ENCODE measurements at places on chromosomes 1 and 21.

DNA sequence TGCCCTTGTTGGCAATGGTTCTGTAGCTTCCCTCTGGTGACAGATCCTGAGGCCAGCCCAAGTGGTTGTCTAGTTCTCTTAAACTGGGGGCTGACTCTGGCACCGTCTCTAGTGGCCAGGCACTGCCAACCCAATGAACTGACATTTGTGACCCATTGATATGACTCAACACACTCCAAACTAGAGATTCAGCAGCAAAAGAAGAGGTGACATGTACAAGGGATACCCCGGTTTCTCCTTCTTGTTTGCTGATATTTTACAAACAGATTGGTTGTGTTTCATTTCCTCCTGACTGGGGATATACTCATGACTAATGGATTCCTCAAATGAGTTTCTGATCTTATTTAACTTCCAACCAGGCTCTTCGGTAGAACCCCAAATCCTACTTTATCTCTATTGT lies 65.9 kb upstream of the DNAJC6 start:
- H3K4me3 ChIP-seq = no peak overlapping the region
- no peaks in the 10 kb centered on the region for H3K4me1 ChIP-seq
- no peaks in the 10 kb centered on the region for H3K36me3 ChIP-seq
- no peaks in the 10 kb centered on the region for H3K27me3 ChIP-seq

DNA sequence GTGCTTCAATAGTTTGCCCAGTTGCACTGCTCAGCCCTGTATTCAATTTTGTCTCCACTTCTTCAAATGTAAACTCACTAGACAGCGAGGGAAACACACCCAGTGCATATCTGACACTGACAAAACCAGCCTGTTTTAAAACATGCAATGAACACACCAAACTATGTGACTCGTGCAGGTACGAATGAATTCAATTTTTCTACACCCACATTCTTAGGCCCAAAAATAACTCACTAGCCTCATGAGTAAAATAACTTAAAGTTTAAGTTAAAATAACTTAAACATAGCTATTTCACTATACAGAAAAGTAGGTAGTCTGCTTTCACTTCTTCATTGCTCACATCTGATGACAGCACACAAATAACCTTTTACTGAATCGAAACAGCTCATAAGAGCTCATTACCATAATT lies 21.1 kb downstream of the TTC13 start:
- H3K27me3 ChIP-seq = no peaks in the 10 kb centered on the region
- no peaks in the 10 kb centered on the region for H3K4me1 ChIP-seq
- peaks cover 20% of the 10 kb centered on the region for H3K36me3 ChIP-seq

DNA sequence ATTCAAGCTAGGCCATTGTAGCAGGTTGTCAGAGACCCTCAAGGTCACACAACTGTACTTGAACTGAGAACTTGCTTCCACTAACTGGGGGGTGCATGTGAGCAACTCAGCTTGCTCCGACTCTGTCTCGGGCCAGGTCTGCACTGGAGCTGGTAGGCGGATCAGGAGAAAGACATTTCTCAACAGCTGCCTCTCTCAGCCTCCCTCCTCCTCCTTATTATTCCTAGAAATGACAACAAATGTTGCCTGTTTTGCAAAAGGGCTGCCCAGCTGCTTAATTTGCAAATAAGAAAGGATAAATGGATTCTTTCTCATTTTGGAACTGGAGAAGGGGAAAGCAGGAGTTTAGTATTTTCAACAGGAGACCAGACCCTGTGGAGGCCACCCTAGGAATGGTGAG lies 140.5 kb downstream of the RHOU start:
- H3K36me3 ChIP-seq = no peaks in the 10 kb centered on the region
- no peaks in the 10 kb centered on the region for H3K4me1 ChIP-seq
- no peak overlapping the region for H3K4me3 ChIP-seq
- DNase-seq = no peak
- H3K27ac ChIP-seq = no peak overlapping the region

GRCh38 chr1:165816826-165817497 lies 10.5 kb upstream of the UCK2 start:
- H3K36me3 ChIP-seq = no peaks in the 10 kb centered on the region
- H3K4me1 ChIP-seq = no peaks in the 10 kb centered on the region
- DNase-seq = no peak
- H3K27ac ChIP-seq = no peak overlapping the region
- no peaks in the 10 kb centered on the region for H3K27me3 ChIP-seq
- H3K4me3 ChIP-seq = no peak overlapping the region

DNA sequence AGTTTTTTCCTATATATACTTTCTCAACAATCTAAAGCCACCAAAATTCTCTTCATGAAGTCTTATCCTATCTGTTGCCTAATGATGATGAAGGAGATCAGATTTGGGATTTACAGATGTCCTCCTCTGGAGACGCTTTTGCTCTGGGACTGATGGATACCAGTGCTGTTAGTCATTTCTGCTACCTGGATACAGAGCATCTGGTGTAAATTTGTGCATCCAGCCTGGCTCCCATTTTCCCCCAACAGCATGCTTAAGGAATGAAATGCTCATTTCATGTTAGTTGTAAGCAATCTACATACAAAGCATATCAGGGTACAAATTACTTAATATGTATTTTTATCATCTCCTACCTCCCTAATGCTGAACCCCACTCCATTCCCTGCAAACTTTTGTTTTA lies 57.7 kb downstream of the HNRNPR start:
- H3K36me3 ChIP-seq = peaks cover 5% of the 10 kb centered on the region
- no peaks in the 10 kb centered on the region for H3K4me1 ChIP-seq
- H3K4me3 ChIP-seq = no peak overlapping the region
- no peak for DNase-seq
- H3K27ac ChIP-seq = no peak overlapping the region

DNA sequence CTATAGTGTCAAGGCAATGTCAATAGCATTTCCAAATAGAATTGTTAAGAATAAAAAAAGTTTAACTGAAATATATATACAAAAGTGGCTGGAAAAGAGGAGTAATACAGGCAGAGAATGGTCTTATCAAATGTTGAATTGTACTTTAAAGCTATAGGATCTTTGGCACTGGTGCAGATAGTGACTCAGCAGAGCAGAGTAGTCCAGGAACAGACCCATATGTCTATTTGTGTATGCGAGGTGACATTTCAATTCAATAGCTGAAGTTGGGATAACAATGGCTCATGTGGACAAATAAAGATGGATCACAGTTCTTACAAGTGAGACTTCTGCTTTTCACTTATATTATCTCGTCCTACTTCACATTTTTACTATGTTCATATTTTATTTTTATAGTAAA lies 543.0 kb upstream of the B3GALT2 start:
- H3K27ac ChIP-seq = no peak overlapping the region
- H3K27me3 ChIP-seq = no peaks in the 10 kb centered on the region
- H3K4me3 ChIP-seq = no peak overlapping the region
- no peak for DNase-seq

DNA sequence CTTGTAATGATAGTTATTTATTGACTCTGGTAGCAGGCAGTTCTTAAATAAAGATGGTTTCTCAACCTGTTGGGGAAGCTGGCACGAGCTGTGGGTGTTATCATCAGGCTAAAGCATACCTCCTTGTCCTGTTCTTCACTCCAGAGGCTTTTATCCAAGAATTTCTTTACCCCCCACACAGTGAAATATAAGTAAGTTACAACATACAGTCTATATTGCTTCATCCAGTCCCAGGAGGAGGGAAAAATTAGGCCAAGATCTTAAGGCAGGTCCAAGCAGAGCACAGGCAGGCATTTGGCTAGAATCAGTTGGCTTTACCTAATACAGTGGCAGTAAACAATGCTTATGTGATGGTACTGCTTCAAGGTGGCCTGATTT lies 6.3 kb downstream of the TMEM81 start:
- H3K4me3 ChIP-seq = no peak overlapping the region
- H3K27ac ChIP-seq = no peak overlapping the region
- DNase-seq = no peak
- no peaks in the 10 kb centered on the region for H3K4me1 ChIP-seq
- H3K36me3 ChIP-seq = no peaks in the 10 kb centered on the region

DNA sequence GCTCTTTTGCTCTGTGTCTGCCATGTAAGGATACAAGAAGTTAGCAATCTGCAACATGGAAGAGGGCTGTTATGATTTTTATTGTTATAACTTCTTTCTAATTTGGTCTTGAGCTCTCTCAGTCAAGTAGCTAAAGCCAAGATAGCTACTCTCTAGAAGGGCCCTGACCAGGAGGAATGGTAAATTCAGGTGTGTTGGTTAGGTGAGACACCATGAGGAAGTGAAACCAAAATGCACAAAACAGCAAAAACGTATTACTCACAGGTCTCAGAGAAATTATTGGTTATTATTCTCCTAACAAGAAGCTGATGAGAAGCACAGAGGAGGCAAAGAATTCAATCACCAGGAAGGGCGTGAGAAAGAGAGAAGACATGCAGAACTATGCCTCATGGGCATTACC lies 51.8 kb upstream of the INSL5 start:
- no peak overlapping the region for H3K27ac ChIP-seq
- H3K27me3 ChIP-seq = no peaks in the 10 kb centered on the region
- H3K36me3 ChIP-seq = no peaks in the 10 kb centered on the region
- no peak for DNase-seq

- H3K4me3 ChIP-seq = no peak overlapping the region
- H3K36me3 ChIP-seq = no peaks in the 10 kb centered on the region
- H3K4me1 ChIP-seq = no peaks in the 10 kb centered on the region
- peaks cover 2% of the 10 kb centered on the region for H3K27me3 ChIP-seq
- no peak for DNase-seq
These were observed 8.9 kb downstream of the LIN28A start for GRCh38 chr1:26419494-26419893.

DNA sequence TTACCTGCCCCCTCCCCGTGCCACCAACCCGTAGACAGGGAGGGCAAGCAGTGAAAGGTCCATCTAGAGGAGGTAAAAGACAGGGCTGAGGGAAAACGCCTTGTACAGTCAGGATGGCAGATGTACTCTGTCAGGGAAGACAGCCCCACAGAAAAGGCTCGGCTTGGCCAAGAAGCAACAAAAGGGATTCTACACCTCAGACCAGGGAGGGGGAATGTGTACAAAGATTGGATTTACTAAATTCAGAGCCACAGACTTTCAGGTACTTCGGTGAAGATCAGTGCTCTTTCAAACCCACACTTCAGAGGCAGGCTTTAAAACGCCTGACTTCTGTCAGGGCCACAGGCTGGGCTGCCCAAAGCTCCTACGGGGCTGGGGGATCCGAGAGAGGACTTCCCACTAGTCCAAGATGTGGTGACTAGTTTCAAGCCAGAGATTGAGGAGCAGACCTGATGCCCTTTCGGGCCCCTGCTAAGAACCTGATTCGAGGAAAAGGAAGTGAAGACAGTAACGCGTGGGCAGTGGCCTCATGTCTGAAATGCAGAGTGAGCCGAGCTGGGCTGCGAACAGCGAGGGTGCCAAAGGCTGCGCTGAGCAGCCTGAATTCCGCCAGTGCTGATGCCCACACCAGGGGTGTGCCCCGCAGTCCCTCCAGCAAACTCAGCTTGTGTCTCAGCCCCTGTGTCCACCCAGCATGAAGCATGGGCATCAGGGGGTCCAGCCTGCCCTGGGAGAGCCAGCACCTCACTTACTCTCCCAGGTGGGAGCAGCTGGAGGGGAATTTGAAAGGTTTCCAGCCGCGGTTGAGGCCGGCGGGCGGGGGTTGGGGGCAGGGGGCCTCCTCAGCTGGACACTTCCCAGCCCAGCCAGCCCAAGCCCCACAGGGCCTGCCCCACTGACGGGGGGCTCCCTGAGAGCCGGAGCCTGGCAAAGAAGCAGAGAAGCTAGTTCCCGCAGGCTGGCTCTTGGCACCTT lies 36.2 kb downstream of the KIAA1614 start:
- no peaks in the 10 kb centered on the region for H3K27me3 ChIP-seq
- H3K4me1 ChIP-seq = no peaks in the 10 kb centered on the region
- no peak overlapping the region for H3K4me3 ChIP-seq
- H3K36me3 ChIP-seq = peaks cover 4% of the 10 kb centered on the region
- H3K27ac ChIP-seq = no peak overlapping the region

- peak overlapping the region; percentile 19 for H3K27ac ChIP-seq
- DNase-seq = no peak
- peak overlapping the region; percentile 21 for H3K4me3 ChIP-seq
- H3K36me3 ChIP-seq = peaks cover 41% of the 10 kb centered on the region
- H3K4me1 ChIP-seq = peaks cover 31% of the 10 kb centered on the region
- no peaks in the 10 kb centered on the region for H3K27me3 ChIP-seq
These were observed 12.7 kb upstream of the RAB42 start for GRCh38 chr1:28579401-28579800.

- DNase-seq = no peak
- no peak overlapping the region for H3K4me3 ChIP-seq
- no peaks in the 10 kb centered on the region for H3K36me3 ChIP-seq
- no peaks in the 10 kb centered on the region for H3K27me3 ChIP-seq
These were observed 2.5 kb downstream of the DNMT3L start for GRCh38 chr21:44259082-44259705.

DNA sequence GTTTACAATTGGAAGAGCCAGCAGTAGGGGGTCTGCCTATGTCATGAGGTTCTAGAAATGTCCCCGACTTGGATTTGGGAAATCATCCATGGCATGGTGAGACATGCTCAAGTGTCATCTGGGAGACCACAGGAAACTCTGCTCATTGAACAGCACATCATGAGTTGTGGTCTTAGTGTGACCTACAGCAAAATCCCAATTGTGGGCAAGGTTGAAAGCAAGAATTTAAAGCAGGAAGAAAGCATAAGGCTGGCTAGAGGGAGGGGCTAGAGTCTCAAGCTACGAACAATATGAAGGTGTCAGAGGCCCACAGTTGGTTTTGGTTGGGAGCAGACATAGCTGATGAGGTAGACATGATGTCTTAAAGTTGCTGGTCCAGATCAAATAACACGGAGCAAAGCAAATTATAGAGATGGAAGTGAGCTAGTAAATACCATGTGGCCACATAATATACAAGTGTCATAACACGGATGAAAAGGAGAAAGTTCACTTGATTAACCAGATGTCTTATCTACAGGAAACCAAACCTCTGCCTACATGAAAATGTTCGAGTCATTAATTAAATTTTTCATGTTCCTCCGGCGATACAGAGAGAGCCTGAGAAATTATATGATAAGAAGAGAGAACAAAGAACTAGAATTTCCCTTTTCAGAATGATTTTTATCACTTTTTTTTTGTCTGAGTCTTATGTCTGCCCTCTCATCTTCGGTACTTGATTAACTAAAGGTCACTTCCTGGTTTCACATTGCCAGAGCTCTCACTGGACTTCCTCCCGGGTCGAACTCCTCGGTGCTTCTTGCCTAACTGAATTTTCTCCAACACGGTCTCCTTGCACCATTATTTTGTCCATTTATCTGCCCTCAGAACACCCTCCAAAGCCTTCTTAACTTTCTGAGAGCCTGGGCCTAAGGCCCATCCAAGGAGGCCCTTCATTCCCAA lies 67.5 kb upstream of the DUSP10 start:
- peaks cover 11% of the 10 kb centered on the region for H3K4me1 ChIP-seq
- H3K27me3 ChIP-seq = no peaks in the 10 kb centered on the region
- no peak overlapping the region for H3K4me3 ChIP-seq
- H3K27ac ChIP-seq = no peak overlapping the region

- no peak for DNase-seq
- no peaks in the 10 kb centered on the region for H3K36me3 ChIP-seq
- no peak overlapping the region for H3K4me3 ChIP-seq
These were observed 1.3 kb downstream of the NVL start for GRCh38 chr1:224328644-224329043.

DNA sequence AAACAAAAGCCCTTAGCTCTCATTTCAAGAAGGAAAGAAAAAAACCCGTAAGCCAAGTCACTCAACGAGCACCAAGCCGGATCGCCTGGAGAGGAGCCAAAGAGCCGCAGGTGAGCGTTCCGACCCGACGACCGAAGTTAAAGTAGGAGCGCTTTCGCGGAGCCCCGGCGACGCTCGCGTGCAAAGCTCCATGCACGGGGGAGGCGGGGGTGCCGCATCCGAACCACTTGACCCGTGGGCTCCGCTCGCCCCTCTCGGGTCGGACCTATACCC lies 382 bp downstream of the GPBP1L1 start:
- peaks cover 59% of the 10 kb centered on the region for H3K4me1 ChIP-seq
- DNase-seq = peak; percentile 56
- H3K36me3 ChIP-seq = no peaks in the 10 kb centered on the region
- H3K27ac ChIP-seq = peak overlapping the region; percentile 92
